OCI-LY7 (cell line): ENCODE measurements at places on chromosomes 5 and 9.
A peak's percentile ranks its signal among the peaks of the same experiment; 100 is the strongest.

GRCh38 chr9:127763918-127764384 lies 14.5 kb downstream of the SH2D3C start:
- peak; percentile 51 for DNase-seq

- no peak for DNase-seq
Observed at GRCh38 chr9:90929626-90930025, 128.0 kb downstream of the SYK start.

DNA sequence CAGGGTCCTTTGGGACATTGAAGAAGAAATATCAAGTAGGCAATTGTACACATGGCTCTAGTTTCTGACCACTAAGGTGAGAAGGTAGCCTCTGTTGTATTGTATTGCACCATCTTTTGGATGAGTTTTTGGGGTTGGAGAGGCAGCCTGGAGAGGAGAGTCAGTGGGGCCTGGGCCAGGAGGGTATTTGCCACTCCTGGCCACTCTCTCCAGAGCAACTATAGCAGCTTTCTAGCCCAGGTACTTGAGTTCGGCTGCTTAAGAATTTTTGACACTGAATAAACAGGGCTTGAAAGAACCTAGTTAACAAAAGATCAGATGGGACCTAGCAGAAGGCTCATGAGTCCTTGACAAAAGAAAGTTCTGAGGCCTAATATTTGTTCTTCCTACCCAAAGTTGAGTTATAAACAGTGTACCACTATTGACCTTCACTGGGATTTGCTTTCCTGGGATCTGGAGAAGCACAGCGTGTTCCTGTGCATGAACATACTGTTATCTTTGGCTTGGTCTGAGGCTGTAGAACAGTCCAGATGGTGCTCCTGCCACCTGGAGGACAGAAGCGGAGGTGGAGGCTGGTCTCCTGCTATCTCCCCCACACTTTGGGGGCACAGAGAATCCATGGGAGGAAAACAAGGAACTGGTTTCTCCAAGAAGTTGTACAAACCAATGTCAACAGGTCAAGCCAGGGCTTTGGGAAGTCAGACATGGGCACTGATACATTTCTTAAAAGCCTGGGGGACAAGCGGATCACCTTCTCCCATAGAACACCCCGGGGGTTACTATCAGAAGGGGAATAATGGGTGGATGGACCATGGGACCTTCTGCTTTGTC lies 110.4 kb upstream of the LIFR start:
- DNase-seq: peak; percentile 5

- no peak for DNase-seq
Observed at GRCh38 chr9:113501129-113501686, 37.7 kb downstream of the RGS3 start.

- DNase-seq: peak; percentile 1
Observed at GRCh38 chr9:101706261-101706798, 32.1 kb downstream of the GRIN3A start.

GRCh38 chr9:93965830-93966577 lies 10.8 kb upstream of the BARX1 start:
- no peak for DNase-seq

- DNase-seq: no peak
Observed at GRCh38 chr5:41788941-41789368, 81.3 kb downstream of the OXCT1 start.

GRCh38 chr5:71778678-71779276 lies 59.7 kb downstream of the CARTPT start:
- DNase-seq: peak; percentile 59
